ENCODE measurements at places on chromosomes 12 and 14.

- no peak for DNase-seq
Measured at GRCh38 chr12:131202592-131203378, 249.1 kb downstream of the ADGRD1 start.

DNA sequence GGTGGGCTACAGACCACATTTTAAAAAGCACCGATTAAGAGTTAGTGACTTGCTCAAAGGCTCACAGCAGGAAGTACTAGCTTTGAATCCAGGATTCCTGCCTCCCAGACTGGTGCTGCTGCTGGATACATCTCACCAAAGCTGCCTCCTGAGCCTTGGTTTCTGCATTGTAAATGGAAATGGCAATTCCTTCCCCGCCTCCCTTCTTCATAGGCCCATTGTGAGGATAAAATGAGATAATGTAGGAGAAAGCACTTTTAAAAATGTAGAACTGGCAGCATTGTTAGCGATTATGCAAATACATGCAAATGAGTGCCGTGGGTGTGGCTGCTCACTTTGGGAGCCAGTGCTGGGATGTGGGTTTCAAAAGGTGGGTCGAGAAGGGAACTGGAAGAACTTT, 15.4 kb downstream of the PDE1B start:
- no peak for DNase-seq

GRCh38 chr12:125351788-125352187, 286.6 kb downstream of the AACS start:
- no peak for DNase-seq

DNA sequence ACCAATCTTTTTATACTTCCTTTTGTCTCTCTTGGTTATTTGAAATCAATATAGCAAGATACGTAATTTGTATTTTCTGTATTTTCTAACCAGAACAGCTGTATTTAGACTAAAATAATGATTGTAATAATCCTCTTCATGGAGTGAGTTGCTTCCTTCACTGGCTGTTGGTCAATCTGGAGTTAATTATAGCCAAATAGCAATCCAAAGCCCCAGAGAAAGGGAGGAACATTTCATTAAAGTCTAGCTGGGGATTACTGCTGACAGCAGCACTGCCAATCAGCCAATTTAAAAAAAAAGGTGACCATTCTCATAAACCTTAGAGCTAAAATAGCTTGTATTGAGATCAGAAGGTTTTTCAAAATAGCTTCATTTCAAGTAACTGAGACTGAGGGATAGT, 118.0 kb downstream of the TRHDE start:
- DNase-seq: no peak

- peak; percentile 77 for DNase-seq
Measured at GRCh38 chr12:54549774-54550451, 512 bp downstream of the PDE1B start.

- DNase-seq: no peak
Measured at GRCh38 chr14:91858536-91859275, 8.6 kb downstream of the TC2N start.

DNA sequence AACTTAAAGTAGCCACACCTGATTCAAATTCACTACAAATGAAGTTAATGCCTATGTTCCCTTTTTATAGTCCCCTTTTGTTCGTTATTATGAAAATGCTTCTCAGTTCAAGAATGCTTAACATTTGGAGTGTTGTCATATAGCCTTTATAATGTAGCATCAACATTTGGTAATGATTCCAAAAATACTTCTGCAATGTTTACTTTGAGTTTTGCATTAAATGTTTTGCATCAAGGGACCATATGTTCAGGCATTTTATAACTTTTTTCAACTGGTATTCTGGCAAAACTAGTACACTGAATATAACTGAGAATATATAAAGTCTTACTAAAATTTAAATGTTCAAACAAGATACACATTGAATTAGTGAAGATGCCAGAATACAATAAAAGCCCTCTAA, 209.6 kb upstream of the SLC16A7 start:
- DNase-seq: no peak

DNA sequence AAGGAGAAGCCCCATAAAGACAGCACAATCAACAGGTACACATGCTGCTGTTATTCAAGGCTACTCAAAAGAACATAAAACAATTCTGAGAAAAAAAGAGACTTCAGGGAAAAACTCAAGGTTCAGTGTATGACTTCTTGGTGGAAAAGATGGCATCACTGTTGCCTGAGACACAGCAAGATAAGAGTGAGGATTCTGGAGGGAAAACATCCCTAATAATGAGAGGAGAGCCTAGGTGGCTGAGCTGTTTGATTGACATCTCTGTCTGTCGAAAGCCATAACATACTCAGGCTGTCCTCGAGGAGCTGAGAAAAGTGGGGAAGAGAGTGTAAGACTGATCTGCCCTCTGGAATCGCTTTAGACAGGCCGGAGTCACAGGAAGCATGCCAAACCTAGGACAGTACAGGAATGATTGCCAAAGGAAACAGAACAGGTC, 193.4 kb upstream of the AMIGO2 start:
- DNase-seq: no peak

DNA sequence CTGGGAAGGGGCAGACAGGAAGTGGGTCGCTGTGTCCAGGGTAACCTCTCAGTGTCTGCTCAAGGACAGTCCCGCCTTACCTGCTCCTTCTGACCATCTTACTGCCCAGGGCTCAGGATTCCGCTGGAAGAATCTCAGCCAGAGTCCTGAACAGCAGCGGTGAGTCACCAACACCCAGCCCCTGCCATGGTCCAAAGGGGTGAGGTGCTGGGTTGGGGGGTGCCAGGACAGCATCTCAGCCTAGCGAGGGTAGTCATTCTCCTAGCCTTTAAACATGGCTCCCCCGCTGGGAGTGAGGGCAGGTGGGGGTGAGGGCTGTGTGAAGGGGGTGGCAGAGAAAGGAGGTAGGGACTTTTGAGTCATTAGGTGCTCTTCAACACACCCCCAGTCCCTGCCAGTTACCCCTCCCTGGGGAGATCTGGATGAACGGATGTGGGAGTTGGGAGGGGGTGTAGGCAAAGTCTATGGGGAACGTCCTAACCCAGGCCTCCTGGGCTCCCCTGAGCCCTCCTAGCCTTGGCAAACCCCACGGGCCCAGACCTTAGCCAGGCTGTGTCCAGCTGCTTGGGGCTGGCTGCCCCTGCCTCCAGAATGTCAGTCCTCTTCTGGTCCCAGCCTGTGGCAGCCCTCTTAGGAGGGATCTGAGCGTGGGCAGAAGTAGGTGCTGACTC, 2.5 kb downstream of the TAMALIN start:
- DNase-seq: no peak

GRCh38 chr12:69834147-69834546, 9.1 kb downstream of the MYRFL start:
- no peak for DNase-seq

GRCh38 chr12:26953447-26953846, 15.2 kb downstream of the FGFR1OP2 start:
- no peak for DNase-seq

All from NCI-H1417 (cell line).